Stimulated activated CD4-positive, alpha-beta T cell treated with anti-CD3 and anti-CD28 coated beads, Interleukin-2, amount 100 ng/mL, for 48 hours (primary cell): ENCODE measurements at places on chromosomes 1 and 21.

- no peak for DNase-seq
Measured at GRCh38 chr1:17643861-17644703, 104.6 kb downstream of the ARHGEF10L start.

- no peak for DNase-seq
Measured at GRCh38 chr1:247316590-247317197, 15.0 kb downstream of the ZNF496 start.

GRCh38 chr1:211331011-211331709 is 4.5 kb downstream of the TRAF5 start:
- no peak for DNase-seq

GRCh38 chr1:177746155-177746554 is 223.7 kb downstream of the SEC16B start:
- no peak for DNase-seq
